ENCODE measurements at places on chromosomes 5 and 9.

- DNase-seq = no peak
Observed at GRCh38 chr5:176823869-176824412, 13.6 kb downstream of the UNC5A start.

DNA sequence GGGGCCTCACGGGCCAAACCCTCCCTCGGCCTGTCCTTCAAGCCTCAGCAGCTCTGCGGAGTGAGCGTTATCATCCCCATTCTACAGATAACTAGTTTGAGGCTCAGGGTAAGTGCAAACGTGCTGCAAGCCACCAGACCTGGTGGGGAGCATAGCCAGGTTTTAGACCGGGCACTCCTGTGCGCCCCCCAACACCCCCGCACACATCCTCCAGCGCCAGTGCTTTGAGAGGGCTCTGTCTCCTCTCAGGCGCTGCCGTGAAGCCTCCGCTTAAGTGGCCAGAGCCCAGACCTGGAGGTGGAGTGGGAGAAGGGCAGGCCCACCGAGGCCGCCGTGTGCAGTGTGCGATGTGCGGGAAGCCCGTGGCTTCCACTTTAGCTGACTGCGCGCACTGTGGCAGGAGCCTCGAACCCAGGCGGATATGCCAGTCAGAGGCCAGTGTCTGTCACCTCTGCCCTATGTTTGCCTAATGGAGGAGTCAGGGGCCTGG, 1.6 kb upstream of the MGAT1 start:
- no peak for DNase-seq

GRCh38 chr5:153919161-153919560, 119.5 kb downstream of the FAM114A2 start:
- DNase-seq = no peak

DNA sequence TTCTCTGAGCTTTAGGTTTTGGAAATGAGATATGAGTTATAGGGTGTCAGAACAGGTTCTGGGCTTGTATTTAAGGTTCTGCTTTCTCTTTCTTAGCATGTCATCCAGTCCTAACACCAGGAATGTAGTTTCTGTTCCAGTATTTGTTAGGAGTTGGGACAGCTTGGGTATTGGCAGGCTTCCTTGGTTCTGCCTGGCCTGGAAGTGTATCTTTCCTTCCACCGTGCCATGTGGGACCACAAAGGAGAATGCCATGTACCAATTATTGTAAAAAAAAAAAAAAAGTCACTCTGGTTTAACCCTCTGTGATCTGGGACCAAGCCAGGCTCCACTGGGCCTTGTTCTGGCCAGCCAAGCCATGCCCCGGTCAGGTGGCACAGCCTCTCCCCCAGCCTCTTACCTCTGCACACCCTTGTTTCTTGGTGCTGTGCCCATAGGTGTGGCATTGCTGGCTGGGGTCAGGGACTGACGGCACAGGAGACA, 47.8 kb downstream of the ARHGAP26 start:
- DNase-seq = no peak

- no peak for DNase-seq
Observed at GRCh38 chr9:136557036-136557435, 11.2 kb upstream of the NOTCH1 start.

DNA sequence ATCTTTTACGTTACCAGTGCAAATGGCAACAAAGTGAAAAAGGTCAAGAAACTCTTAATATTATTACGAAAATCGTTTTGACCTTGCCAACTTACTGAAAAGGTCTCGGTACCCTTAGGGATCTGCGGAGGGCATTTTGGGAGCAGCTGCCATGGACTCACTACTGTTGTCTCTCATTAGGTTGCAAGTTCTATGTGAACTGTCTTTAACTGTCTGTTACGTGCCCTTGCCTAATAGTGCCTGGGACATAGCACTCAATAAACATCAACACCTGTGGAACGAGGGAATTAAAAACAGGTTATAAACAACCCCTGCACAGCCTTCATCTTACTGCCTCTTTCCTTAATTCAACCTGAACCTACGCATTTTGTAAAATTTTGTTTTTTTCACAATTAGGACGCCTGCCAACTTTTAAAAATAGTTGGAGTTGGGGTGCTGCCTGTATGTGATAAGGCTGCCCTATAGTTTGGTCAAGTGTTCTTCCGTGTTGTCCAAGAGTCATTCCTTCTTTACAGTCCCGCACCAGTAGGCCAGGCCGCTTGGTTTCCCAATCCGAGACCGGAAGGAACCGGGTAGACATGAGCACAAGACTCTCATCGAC, 527 bp upstream of the SREK1 start:
- no peak for DNase-seq

GRCh38 chr5:177501874-177502678, 4.7 kb upstream of the PDLIM7 start:
- DNase-seq = no peak

DNA sequence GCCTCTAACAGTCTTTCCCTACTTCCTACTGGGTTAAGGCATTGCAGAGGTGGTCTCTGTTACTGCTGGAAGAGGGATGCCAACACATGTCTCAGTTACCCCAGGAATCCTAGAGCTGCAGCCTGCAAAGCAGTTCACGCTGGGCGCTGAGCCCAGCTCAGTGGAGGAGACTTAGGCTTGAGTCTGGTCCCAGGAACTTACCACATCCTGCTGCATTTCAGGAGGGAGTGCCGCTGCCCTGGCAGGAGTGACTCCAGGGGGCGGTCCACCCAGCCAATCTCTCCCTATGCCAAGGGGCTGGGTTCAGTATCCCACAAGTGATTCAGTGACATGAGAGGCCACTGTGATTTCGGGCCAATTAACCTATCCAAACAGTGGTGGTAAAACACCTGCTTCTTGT, 7.6 kb downstream of the TTC16 start:
- DNase-seq = no peak

GRCh38 chr5:69491027-69491426, 1.6 kb upstream of the OCLN start:
- no peak for DNase-seq

DNA sequence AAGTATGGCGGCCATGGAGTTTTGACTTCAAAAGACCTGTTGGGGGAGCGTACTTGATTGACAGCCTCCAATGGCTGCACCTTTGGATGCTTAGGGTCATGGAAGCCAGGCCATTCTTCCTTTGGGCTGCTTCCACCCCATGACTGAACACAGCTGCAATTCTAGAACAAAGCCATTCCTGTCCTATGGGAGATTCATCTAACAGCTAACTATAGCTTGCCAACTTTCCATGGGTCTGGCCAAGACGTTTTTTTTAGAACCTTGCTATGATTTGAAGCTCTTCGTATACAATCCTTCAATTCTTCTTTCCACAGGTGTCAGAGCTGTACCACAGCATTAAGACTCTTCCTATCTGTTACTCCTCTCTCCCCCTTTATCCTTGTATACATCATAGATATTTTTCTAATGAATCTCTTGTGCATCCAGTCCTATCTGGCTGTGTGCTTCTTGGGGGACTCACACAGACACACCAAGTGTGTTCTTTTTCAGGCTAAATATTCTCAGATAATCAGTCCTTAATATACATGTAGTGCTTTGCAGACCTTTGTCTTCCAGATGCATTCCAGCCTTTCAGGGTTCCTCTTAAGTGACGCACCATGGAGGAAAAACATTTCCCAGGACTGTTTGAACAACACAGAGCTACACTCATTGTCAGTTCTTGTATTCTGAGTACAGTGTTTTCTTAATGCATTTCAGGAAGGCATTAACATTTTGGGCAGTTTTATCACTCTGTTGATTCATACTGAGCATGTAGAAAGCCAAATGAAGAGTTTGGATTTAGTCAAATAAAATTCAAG, 198.9 kb downstream of the TAF11L14 start:
- no peak for DNase-seq

DNA sequence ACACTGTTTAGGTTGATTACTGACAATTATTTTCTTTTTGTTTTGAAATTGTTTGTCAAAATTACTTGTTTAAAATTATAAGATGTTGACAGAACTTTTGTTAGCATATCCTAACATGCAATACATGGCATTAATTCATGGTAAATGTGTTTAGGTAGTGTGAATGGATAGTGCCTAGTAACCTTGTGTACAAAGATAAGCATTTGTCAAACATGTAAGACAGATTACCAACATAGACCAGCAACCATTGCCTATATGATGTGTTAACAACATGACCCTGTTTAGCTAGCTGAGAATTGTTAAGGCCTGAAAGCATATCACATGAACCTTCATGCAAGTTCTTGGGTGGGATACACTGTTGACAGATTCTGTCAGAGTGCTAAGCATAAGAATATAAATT, 13.4 kb downstream of the MAN2A1 start:
- no peak for DNase-seq

- no peak for DNase-seq
Observed at GRCh38 chr9:125470767-125471580, 209.3 kb downstream of the GAPVD1 start.
